ENCODE measurements at places on chromosomes 2 and 18. TPM values are rescaled to one million over a fixed set of nuclear protein-coding genes. Genes with fewer than 3 reads are reported as not detected.

LYG2 gene
- not detected for total RNA-seq

DNA sequence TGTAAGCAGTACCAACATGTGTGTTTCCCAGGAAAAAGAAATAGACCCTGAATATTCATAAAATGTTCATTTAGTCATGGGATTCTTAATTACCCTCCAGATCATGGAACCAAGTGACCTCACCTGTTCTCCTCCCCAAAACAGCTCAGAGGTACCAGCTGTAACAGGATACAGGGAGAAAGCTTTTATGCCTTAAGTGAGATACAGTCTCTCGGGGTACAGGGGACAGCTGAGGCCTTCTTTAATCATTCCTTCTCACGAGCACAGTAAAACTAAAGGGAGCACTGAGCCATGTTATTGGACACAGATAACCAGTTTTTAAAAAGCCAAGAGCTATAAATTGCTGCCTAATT lies 16.6 kb downstream of the EPHA4 start:
- no peak for DNase-seq

GRCh38 chr18:53603276-53603675 lies 621.2 kb downstream of the MBD2 start:
- DNase-seq: no peak

DNA sequence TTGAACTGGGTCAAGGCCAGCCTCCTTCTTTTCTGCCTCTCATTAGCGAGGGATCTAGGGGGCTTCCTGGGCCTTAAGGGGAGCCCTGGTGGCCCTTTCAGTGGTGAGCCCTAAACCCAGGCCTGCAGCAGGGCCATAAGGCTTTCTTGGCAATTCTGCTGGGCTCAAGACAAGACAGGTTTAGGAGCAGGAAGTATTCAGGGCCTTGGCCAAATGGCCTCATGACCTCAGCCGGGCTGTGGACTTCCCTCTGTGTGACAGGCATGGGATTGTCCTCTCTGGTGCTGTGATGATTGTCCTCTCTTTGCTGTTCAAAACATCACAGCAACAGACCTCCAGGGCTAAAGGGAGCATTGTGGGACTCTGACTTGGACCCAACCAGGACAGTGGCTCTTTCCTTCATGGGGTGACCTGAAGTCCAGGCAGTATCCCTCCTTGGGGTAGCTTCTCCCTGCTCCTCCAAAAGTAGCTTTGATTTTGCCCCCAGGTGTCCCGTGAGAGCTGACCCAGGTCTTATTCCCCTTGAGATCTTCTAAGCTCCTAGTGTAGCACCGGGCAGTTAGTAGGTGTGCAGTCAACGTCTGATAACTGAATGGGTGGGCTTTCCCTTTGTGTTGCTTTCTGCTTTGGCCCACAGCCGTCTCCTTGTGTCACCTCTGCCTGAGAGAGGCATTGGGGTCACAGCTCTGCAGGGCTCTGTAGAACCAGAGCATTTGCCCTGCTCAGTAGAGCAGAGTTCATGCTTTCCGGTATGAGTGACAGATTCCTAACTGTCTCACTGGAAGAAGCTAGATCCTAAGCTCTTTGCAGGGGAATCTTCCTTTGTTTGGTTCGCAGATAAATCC lies 14.7 kb downstream of the FOSL2 start:
- DNase-seq: no peak

GRCh38 chr2:129347486-129348217 lies 631.8 kb upstream of the RAB6C start:
- no peak for DNase-seq

C2orf78 gene
- total RNA-seq: not detected

- no peak for DNase-seq
These were observed 34.7 kb downstream of the SPOPL start for GRCh38 chr2:138536302-138536701.

GRCh38 chr2:14313341-14313740 lies 319.2 kb upstream of the LRATD1 start:
- DNase-seq: no peak

- no peak for DNase-seq
These were observed 35.7 kb downstream of the CELF4 start for GRCh38 chr18:37529863-37530262.

ZNF397 gene
- 16.2 TPM for total RNA-seq

ELMOD3 gene
- 38.7 TPM for total RNA-seq

DNA sequence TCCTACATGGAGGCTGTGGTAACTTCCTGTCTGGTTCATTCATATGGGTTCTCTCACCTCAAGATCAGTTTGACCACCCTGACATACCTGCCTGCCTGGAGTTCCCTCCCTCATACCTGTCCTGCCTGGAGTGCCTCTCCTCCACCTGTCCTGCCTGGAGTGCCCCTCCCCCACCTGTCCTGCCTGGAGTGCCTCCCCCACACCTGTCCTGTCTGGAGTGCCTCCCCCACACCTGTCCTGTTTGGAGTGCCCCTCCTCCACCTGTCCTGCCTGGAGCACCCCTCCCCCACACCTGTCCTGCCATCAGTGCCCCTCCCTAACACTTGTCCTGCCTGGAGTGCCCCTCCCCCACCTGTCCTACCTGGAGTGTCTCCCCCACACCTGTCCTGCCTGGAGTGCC lies 461.9 kb downstream of the PTPRM start:
- DNase-seq: no peak

M1AP gene
- not detected for total RNA-seq

GRCh38 chr18:13584825-13585224 lies 141.5 kb downstream of the FAM210A start:
- DNase-seq: no peak

DNA sequence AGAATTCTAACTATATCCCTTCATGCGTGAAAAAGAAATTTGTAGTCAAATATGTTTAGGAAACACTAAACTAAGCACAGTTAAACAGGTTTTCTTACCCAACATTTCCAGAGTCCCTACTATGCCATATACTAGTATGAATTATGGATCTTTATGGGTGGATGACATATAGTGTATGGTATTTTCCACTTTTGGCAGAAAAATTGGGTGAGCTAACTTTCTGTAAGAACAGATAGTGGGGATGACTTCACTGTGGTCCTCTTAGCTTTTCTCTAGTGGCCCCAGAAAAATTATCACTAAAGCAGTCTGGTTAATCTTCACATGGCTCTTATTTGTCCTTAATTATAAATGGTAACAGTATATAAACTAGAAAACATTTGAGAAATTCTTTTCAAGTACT lies 240.0 kb upstream of the GULP1 start:
- DNase-seq: no peak
